T follicular helper cell (primary cell): ENCODE measurements at places on chromosomes 5 and 9.

- DNase-seq: no peak
These were observed 893 bp upstream of the SH2D3C start for GRCh38 chr9:127779136-127779981.

- DNase-seq: no peak
These were observed 20.3 kb downstream of the POU5F2 start for GRCh38 chr5:93721071-93721470.

GRCh38 chr5:14935341-14935740 lies 63.8 kb upstream of the ANKH start:
- DNase-seq: no peak

GRCh38 chr9:93644397-93645088 lies 68.2 kb downstream of the PHF2 start:
- no peak for DNase-seq

- DNase-seq: no peak
These were observed 167.2 kb downstream of the C9orf152 start for GRCh38 chr9:110040788-110041187.

- DNase-seq: no peak
These were observed 152.3 kb downstream of the SNX18 start for GRCh38 chr5:54669845-54670244.

GRCh38 chr5:43635374-43635773 lies 32.4 kb downstream of the NNT start:
- DNase-seq: no peak

DNA sequence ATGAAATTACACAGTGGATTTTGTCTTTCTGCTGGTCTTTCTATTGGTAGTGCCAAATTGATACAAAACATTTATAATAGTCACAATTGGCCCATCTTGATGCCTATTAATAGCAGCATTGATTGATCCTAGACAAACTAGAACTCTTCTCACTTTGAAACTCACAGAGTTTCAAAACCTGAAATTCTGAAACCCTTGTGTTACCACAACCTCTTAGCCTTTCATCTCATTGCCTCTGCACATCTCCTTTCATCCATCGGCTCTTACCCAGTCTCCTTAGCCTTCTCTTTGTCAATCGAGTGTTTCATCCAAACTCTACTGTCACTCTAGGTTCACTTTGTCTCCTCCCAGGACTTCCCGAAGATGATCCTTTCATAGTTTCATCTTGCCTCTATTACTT lies 22.1 kb downstream of the PLPPR1 start:
- DNase-seq: no peak

GRCh38 chr5:146173597-146173996 lies 8.9 kb downstream of the LARS1 start:
- no peak for DNase-seq

GRCh38 chr9:87867391-87867790 lies 15.3 kb upstream of the SPATA31E1 start:
- no peak for DNase-seq

GRCh38 chr9:71562140-71562539 lies 206.2 kb downstream of the CEMIP2 start:
- no peak for DNase-seq
